Temporal lobe (tissue), 4 donors: ENCODE measurements at places on chromosomes 2 and 18. TPM values are rescaled to one million over a fixed set of nuclear protein-coding genes. Genes with fewer than 3 reads are reported as not detected.

Gene CGREF1
- 13.3 TPM for total RNA-seq

Gene TOGARAM2
- under 0.01 TPM for total RNA-seq

Gene TRIM43
- not detected for total RNA-seq

Gene RAB6C
- 0.98 TPM for total RNA-seq

Gene ZSWIM2
- total RNA-seq = 0.49 TPM

Gene TBR1
- 95.6 TPM for total RNA-seq

Gene ACVR1C
- total RNA-seq = 4.2 TPM

Gene C2orf72
- total RNA-seq = 31.0 TPM

Gene NT5C1B
- not detected for total RNA-seq

Gene GPC1
- total RNA-seq = 37.4 TPM

Gene EVA1A
- total RNA-seq = 0.98 TPM

Gene PID1
- total RNA-seq = 32.0 TPM

Gene LYPD1
- 24.1 TPM for total RNA-seq

Gene PSD4
- 3.0 TPM for total RNA-seq

Gene UGT1A5
- total RNA-seq = not detected

Gene NEB
- 1.7 TPM for total RNA-seq

Gene HK2
- 3.0 TPM for total RNA-seq

Gene TRABD2A
- total RNA-seq = under 0.01 TPM

Gene MREG
- 2.2 TPM for total RNA-seq

Gene LRP1B
- 52.1 TPM for total RNA-seq

Gene RIT2
- 16.0 TPM for total RNA-seq

Gene DUSP19
- total RNA-seq = 9.8 TPM

Gene RAPH1
- total RNA-seq = 51.6 TPM

Gene HES6
- total RNA-seq = 87.8 TPM

Gene LAMA1
- total RNA-seq = 12.8 TPM

Gene TNFAIP6
- total RNA-seq = 0.25 TPM

Gene LHCGR
- 0.74 TPM for total RNA-seq

Gene ATP6V1B1
- total RNA-seq = not detected

Gene CBLN2
- total RNA-seq = 219 TPM

Gene KCNJ3
- 12.5 TPM for total RNA-seq

Gene GPBAR1
- 0.25 TPM for total RNA-seq

Gene AMMECR1L
- total RNA-seq = 13.5 TPM

Gene DCC
- total RNA-seq = 17.9 TPM

Gene CPO
- total RNA-seq = not detected

Gene IL36G
- not detected for total RNA-seq

Gene CCDC121
- 3.9 TPM for total RNA-seq

Gene KCNG2
- 0.25 TPM for total RNA-seq

Gene CYP27A1
- total RNA-seq = 4.4 TPM

Gene LRRFIP1
- total RNA-seq = 25.3 TPM

Gene UGT1A6
- not detected for total RNA-seq

Gene UGT1A8
- total RNA-seq = not detected

Gene ERLEC1
- total RNA-seq = 66.9 TPM

Gene TUBB6
- 19.7 TPM for total RNA-seq

Gene TMEM18
- total RNA-seq = 18.9 TPM

Gene SOX11
- total RNA-seq = 312 TPM

Gene RNF152
- total RNA-seq = 60.7 TPM

Gene CD8B2
- total RNA-seq = under 0.01 TPM

Gene LTBP1
- 30.7 TPM for total RNA-seq

Gene DYNAP
- not detected for total RNA-seq

Gene MC4R
- total RNA-seq = 1.2 TPM

Gene CENPA
- total RNA-seq = 1.2 TPM

Gene INSIG2
- total RNA-seq = 21.6 TPM

Gene PPP1R1C
- 0.49 TPM for total RNA-seq
